ENCODE measurements at places on chromosomes 2 and 18. TPM values are rescaled to one million over a fixed set of nuclear protein-coding genes. Genes with fewer than 3 reads are reported as not detected.

GALNT5 gene
- 0.18 TPM for total RNA-seq

FABP1 gene
- total RNA-seq: not detected

CELF4 gene
- 3.7 TPM for total RNA-seq

CRYBA2 gene
- not detected for total RNA-seq

OSR1 gene
- 0.44 TPM for total RNA-seq

ALLC gene
- not detected for total RNA-seq

BCL11A gene
- 30.5 TPM for total RNA-seq

DLGAP1 gene
- total RNA-seq: 21.7 TPM

MTLN gene
- 99.7 TPM for total RNA-seq

SRBD1 gene
- total RNA-seq: 24.1 TPM

WNT6 gene
- not detected for total RNA-seq

GNLY gene
- not detected for total RNA-seq

LYG1 gene
- total RNA-seq: 0.22 TPM

ALPP gene
- 0.15 TPM for total RNA-seq
